ENCODE measurements at places on chromosomes 16 and 17.

DNA sequence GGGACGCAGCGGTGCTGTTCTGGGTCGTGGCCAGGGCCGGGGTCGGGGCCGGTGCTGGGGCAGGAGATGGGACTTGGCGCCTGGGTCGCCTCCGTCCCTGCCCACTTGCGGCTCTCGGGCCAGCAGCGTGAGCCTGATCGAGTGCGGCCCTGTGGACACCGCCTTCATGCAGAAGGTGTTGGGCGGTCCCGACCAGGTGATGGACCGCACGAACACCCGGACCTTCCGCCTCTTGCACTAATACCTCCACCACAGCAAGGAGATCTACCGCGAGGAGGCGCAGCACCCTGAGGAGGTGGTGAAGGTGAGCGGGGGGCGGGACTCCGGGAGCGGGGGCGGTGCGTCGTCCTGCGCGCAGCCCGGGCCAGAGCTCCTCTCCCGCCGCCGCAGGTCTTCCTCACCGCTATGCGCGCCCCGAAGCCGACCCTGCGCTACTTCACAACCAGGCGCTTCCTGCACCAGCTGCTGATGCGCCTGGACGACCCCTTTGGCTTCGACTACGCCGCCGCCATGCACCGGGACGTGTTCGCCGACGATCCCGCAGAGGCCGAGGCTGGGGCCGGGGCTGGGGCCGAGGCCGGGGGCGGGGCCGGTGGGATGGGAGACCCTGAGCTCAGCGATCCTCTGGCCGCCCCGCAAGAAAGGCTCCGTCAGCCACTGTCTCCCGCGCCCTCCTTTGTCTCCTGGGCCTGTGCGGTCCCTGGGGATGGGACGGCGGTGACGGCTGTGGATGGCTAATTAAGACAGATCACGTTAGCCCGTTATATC lies 4.5 kb upstream of the HSD17B1 start:
- no peak for DNase-seq

DNA sequence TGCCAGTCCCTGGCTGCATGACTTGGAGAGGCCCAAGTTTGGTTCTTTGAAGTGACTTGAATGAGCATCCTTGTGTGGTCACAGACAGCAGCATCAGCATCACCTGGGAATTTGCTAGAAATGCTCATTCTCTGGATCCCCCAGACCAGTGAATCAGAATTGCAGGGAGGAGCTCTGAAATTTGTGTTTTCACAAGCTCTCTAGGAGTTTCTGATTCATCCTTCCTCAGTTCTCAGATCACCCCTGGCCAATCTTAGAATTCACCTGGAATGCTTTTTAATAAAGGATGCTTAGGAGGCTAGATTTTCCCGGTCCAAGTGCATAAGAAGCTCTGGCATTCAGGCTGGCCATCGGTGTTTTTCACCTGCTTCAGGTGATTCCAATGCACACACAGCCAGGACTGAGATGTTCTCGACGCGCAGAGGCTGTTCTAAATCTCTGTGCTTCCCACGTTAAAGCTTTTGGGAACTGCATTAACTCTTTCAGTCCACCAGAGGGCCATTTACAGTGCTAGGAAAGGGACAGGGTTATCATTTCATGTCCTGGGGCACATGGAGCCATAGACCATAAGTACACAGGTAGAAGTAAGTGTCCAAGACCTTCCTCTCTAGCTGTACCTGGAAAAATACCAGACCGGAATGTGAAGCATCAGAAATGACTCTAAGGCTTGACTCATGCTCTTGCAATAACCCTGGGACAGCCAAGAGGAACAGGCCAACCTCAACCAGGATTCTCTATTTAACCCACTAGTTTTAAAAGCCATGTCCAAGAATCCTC lies 85.7 kb upstream of the XYLT1 start:
- DNase-seq: no peak

GRCh38 chr17:70956726-70957125 lies 787.4 kb downstream of the KCNJ2 start:
- DNase-seq: peak; percentile 0

GRCh38 chr16:12674071-12674470 lies 129.6 kb downstream of the CPPED1 start:
- DNase-seq: no peak

DNA sequence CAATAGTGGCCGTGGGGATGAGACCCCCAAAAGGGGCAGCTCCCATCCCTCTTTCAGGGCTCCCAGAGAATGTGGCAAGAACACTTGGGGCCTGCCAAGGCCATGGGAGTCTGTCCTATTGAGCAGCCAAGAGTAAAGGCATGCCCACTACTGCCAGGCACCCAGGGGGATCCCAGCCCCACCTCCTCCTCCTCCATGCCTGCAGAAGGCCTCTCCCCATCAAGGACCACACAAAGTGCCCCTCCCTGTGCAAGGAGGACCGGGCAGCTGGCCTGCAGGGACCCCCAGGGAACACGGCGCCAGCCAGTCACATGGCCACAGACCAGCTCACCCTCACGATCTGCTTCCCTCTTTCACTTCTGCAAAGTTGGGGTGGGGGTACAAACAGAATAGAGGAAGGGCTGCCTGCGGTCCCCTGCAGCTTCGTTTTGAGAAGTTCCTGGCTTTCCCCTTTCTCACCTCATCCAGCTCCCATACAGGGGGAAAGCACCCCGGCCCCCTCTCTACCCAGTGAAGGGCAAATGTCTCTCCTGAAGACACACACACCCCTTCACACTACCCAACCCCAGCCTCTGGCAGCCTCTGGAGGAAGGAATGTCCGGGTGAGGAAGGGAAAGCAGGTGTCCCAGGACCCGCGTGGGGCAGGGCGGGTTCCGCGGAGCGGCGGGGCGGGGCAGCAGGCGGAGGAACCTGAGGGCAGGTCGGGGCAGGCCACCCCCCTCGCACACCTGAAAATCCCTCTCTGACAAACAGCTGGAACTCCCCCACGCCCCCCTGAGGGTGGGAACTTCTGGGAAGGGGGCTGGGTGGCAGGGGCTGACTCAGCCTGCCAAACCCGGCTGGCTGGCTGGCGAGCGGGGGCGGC lies 2.0 kb downstream of the PPP1R9B start:
- DNase-seq: no peak

DNA sequence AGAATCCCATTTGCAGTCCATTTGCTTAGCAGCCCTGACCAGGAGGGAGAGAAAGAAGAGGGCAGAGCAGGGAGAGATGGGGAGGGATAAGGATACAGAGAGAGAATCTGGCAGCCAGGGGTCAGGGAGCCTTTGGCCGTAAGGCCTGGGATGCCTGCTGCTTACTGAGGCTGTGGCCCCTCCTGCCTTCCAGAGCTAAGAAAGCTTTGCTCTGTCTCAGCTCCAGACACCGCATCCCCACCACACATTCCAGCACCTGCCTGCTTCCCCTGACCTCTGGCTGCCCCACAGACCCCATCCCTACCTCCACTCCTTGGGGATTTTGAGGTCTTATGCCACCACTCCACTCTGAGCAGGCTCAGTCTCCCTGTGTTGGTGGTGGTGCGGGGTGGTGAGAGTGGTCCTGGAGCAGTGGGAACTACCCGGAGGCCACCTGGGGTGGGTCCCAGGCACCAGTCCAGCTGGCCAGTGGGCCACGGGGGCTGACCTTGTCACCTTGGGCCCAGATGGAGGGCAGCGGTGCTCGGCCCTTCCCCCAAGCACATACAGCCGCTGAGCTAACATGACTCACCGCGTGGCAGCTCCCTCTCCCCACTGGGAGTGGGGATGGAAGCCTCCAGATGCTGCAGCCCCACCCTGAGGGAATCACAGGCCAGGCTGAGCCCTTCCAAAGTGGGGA lies 58.3 kb downstream of the RAI1 start:
- DNase-seq: no peak

- DNase-seq: no peak
Observed at GRCh38 chr16:78815713-78816112, 716.3 kb downstream of the WWOX start.

- peak; percentile 60 for DNase-seq
Observed at GRCh38 chr17:40470932-40471828, 27.9 kb downstream of the IGFBP4 start.

DNA sequence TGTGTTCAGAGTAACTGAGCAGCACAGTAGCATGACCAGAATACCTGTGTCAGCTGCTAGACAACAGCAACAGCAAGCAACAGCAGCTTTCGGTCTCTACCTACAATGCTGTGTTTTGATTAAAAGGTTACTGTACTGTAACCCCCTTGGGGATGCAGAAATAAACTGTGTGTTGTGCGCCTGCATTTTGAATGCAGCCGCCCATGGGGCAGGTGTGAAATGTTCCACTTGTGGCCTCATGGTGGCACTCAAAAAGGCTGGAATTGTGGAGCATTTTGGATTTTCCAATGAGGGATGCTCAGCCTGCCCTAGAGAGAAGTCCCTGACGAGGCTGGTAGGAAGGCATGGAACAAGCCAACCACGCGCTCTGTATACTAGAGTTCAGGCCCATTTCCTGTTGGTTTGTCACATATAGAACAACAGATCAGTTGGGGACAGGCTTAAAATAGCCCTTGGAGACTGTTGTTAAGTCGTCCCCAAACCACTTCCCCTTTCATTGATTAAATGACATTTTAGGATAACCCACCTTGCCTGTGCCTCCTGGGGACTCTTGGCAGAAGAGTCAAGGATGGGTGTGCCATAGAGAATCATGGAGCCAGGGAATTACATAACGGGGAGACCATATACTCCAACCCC lies 27.1 kb downstream of the SCPEP1 start:
- no peak for DNase-seq

DNA sequence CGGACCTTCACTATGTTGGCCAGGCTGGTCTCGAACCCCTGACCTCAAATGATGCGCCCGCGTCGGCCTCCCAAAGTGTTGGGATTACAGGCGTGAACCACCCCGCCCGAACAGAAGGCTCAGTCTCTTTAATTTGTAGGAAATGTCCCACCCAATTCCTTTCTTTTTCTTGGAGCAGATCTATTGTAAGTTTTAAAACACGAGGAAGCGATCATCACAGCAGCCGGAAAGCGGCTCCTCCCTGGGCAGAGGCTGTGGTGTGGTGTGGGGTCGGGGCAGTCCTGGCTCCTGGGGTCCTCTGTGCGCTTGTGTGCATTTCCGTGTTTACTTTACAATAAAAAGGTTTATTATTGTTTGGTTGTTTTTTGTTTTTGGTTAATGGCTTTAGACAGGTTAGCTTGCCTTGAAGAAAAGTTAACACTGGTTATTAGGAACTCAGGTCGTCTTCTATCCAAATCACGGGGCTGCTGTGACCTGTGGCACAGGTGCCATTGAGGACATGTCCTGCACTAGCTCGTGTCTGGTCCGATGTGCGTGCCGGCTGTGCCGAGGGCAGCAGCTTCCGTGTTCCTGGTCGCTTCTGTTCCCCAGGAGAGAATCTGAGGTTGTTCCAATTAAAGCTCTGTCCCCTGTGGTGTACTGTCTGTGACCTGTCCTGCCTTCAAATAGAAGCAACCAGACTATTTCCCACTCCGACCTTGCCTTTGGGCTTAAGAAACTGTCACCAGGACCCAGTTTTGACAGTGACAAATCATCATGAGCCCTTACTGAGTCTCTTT lies 83.1 kb downstream of the SEC14L1 start:
- DNase-seq: no peak

DNA sequence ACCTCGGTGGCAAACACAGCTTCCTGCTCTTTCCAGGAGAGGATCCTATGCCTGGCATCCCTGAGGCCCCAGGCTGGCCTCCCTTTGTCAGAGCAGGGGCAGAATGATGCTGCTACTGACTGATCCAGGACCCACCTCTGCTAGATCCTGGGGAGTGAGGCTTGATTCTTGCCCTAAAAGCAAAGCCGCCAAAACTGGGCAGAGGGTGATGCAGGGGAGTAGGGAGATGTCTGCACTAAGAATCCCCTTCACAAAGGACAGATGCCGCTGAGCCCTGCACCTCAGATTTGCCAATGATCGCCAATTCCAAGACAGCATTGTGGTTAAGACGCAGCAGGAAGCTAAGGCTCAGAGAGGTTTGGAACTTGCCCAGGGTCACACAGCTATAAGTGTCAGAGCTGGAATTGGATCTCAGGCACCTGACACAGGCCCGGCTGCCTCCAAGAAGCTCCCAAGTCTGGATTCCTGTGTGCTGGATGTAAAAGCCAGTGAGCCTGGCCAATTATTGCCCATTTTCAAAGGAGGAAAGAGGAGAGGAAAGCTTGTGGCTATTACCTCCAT lies 60.7 kb upstream of the TNRC6C start:
- DNase-seq: no peak

DNA sequence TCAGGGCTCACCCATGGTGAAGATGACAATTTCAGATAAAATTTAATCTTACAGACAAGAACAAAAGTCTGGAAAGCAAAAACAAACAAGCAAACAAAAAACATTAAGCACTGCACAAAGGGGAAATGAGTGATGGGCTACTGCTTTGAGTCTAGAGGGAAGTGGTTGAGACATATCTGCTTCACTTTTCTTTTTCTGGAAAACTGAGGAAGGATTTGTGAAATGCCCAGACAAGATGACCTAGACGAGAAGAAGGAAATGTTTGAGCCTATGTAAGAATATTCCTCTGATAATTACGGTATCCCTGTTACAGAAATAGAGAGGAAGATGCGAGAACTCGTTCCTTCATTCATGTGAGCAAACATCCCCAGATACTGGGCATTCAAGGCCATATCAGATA lies 11.5 kb upstream of the HYDIN start:
- no peak for DNase-seq

DNA sequence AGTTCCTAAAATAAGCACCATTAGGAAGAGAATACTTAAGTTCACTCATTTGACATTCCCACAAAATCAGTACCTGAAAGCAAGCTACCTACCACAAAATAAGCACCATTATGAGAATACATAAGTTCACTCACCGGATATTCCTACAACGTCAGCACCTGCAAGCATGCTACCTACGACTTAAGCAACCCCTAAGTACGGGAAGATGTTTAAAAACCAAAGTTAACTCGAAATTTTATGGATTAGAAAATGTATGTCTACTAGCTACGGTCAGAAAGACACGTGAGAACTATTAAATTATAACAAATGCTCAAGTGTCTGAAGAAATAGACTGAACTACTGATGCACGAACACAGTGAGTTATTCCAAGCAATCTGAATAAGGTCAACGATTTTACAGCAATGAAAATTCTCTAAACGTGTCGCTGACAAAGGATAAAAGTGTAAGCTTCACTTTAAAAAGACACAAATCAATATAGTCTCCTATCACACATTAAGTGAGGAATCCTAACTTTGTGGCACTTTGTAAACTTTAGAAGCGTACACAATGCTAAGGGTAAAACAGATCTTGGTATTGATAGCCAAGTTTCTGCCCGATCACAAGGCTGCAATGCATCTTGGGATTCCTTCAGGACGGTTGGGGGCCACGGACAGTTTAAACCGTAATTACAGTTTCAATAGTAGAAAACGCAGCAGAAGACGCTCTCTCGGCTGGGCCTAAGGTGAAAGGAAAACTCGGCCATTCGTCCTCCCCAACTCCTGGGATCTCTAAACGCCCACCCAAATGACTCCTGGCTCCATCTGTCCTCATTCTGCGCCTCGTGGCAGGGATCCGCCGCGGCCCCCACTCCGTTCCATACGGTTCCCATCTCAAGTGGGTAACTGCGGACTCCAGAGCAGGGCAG lies 1.3 kb downstream of the GSPT1 start:
- no peak for DNase-seq
